MM.1S (cell line): ENCODE measurements at places on chromosomes 11 and 22.

GRCh38 chr11:93524173-93524536 lies 19.0 kb downstream of the SMCO4 start:
- DNase-seq = peak; percentile 21

GRCh38 chr11:9347100-9347499 lies 32.7 kb upstream of the TMEM41B start:
- no peak for DNase-seq

DNA sequence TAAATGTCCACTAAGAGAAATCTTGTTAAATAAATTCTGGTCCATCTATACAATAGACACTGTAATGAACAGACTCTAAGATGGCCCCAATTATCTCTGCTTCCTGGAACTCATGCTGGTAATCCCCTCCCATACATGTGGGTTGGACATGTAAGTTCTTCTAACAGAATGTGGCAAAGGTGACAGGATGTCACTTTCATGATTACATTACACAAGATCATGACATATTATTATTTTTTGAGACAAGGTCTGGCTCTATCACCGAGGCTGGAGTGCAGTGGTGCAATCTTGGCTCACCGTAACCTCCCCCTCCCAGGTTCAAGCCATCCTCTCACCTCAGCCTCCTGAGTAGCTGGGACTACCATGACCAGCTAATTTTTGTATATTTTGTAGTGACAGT lies 14.6 kb upstream of the NDUFC2 start:
- DNase-seq = no peak

DNA sequence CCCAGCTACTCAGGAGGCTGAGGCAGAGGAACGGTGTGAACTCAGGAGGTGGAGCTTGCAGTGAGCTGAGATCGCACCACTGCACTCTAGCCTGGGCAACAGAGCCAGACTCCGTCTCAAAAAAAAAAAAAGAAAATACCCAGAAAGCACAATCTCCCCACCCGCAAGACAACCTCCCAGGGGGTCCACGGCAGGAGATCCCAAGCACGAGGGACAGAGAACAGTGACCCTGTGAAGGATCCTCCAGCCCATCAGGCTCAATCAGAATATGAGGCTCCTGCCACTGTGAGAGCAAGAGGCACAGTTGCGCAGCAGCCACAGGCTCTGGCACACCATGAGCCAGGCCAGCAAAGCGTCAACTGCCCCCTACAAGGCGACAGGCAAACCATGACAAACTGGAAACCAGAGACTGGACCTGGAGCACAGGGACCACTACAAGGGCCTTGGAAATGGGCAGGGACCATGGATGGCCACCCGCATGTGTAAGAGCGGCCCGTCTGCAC lies 164.8 kb upstream of the GRK3 start:
- no peak for DNase-seq

DNA sequence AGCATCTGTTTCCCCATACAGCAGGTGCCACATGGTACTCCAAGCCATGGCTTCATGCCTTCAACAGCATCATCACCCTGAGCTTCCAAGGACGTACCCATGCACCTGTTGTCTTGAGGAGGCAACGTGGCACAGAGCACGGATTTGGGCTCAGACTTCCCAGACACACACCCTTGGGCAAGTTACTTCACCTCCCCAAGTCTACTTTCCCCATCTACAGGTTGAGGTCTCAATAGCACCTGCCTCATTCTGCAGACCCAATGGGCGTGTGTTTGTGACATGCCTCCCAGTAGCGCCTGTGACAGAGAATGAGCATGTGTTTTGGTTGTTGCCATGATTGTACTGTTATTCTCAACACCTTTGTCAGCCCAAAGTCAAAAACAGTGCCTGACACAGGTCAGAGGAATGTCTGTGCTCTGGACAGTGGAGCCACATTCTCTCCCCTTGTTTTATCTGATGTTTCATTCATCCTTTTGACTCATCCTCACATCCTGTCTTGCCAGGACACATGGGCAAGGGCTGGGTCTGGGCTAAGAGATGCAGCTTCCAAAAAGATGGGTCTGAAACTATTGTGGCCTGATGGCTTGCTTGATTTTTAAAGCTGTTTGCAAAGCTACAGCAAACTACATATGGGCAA lies 53.4 kb upstream of the CCND1 start:
- no peak for DNase-seq

GRCh38 chr11:120858740-120859139 lies 165.2 kb upstream of the TBCEL start:
- DNase-seq = no peak

DNA sequence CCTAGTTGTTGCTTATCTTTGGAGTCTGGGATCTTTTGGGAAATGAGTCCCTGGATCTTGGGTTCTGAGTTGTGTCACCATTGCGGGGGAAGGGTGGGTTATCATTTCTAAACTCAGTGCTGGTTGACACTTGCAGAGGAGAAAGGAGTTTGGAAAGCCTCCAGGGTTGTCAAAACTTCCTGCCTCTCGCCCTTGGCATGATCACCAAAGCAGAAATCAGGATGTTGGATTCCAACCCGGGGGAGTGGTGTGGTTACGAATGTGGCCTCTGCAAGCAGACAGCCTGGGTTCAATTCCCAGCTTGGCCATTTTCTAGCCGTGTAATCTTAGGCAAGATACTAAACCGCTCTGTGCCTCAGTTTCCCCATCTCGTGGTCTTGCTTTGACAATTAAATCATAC lies 24.3 kb downstream of the CD6 start:
- DNase-seq = no peak

GRCh38 chr11:14414470-14415461 lies 55.8 kb upstream of the RRAS2 start:
- no peak for DNase-seq

GRCh38 chr22:24003887-24004286 lies 1.4 kb downstream of the GSTT4 start:
- DNase-seq = no peak

- no peak for DNase-seq
Measured at GRCh38 chr22:27157666-27158370, 500.4 kb downstream of the MIAT start.

DNA sequence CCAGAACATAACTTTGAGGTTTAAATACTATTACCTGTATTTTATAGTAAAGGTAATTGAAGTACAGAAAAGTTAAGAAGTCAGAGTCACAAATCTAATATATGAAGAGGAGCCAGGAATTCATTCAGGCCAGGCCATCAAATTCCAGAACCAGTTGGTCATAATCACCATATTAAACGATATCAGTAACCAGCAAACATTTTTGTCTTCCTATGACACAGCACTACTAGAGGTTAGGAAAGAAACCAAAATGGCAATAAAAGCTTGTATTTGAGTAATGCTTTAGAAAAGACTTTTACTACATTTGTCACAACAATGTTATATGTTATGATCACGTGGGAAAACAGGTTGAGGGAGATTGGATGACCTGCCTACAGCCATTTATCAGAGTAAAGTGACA lies 62.2 kb downstream of the DKK3 start:
- DNase-seq = no peak

DNA sequence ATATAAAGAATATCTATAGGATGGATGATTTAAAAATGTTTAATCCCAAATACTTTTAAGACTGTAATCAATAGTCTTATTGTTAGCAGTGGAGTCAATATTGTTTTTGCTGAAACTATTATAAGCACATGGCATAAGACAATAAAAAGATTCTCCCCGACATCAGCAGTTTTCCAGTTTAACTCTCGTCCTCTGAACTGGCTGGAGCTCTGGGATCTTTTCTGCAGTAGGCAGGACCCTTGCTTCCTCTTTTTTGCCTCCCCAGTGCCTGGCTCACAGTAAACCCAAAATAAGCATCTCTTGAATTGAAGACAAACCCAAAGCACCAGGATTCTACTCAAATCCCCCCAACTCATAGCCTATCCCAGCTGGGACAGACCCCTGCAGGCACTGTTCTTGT lies 32.9 kb downstream of the KCNJ1 start:
- DNase-seq = no peak

- peak; percentile 79 for DNase-seq
Measured at GRCh38 chr11:129375751-129376657, at the start of gene BARX2. Gene BARX2 (plus strand): TSS chr11:129375848. CDS start chr11:129376036, 188 bp downstream.

DNA sequence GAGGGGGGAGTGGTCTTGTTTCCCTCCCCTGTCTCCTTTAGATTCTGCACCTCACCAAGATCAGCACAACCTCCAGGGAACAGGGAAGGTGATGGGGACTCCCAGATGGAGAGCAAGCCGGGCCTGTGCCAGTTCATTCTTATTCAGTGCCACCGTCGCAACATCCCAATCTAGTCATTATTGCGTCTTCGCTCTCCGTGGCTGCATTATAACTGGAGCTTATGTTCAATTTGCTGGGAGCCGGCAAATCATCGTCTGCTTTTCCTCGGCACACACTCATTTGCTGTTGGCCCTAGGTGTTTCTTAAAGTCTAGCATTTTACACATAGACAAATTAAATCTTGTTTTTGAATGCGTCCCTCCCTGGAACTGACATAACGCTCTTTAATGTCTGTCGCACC lies 1269.7 kb downstream of the BRD1 start:
- DNase-seq = no peak

DNA sequence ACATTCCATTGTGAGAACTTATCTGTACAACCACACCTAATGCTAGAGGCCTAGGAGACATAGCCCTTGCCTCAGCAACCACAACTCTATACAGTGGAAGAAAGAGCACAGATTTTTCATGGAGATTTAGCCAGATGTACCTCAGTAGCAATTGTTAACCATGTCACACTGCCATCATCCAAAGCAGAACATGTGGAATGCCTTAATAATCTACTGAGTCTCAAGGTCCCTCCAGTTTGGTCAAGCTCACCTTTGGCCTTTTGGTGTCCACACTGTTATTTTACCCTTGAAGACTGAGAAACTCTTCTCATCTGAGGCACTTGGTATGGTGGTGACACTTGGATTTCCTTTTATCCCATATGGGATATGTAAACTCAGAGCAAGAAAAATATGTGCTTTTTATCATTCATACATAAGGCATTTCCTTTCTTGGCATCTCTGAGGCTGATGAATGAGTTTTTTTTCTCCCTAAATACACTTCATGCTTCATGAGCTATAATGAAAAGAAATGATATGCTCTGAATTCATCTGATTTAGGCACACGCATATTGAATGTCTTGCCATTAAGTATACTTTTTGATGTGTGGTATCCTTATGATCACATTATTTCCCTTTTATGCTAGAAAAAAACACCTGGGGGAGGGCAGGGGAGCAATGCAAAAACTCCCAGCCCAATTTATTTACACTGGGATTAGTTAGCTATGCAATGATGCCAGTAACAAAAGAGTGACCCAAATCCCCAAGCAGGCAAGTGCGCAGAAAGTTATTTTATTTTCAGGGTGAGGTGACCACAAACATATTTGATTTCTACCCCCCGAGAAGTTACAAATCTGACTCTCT lies 63.3 kb upstream of the ME3 start:
- DNase-seq = no peak

DNA sequence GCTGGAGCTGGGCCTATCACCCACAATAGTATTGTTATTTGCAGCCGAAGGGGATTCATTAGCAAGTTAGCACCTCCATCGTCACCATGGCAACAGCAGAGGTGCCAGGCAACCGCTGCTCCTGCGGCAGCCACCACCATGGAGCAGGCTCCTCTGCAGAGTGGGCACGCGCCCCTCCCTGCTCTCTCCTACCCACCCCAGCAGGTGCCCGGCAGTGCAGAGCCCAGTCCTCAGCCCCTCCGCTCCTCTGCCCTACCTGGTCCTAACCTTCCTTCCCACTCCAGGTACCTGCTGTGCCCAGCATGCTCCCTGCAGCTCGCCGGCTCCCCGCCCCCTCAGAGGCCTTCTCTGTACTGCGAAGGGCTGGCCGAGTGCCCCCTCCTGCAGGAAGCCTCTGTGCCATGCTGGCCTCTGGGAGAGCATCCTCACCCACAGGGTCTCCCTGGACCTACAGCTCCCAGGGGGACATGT lies 3.6 kb downstream of the DUSP8 start:
- no peak for DNase-seq

- no peak for DNase-seq
Measured at GRCh38 chr11:45816614-45817013, 11.7 kb downstream of the SLC35C1 start.

- DNase-seq = no peak
Measured at GRCh38 chr22:24445481-24446259, 18.3 kb downstream of the ADORA2A start.
